ENCODE measurements at places on chromosomes 4 and X.

- DNase-seq, result no peak
Measured at GRCh38 chr4:17490575-17491059, 21.3 kb downstream of the QDPR start.

GRCh38 chrX:96824166-96824565 lies 59.5 kb upstream of the RPA4 start:
- DNase-seq, result no peak

DNA sequence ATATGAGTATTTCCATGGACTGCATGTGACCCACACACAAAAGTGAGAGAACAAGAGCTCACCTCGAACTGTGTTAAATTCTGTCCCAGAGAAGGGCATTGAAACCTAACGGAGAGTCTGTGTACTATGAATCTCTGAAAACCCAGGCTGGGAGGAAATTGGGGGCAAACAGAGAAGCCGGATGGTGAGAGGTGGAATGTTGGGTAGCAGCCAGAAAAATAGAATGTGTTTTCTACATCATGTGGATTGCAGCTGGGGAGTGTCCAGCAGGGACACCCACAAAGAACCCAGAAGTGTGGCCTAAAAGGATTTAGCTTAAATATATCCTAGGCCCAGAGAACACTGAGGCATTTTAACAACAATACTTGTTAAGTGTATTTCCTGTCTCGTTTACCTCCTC lies 38.6 kb downstream of the MND1 start:
- DNase-seq, result no peak

- DNase-seq, result no peak
Measured at GRCh38 chr4:33850371-33850902, 2393.9 kb downstream of the ARAP2 start.

- no peak for DNase-seq
Measured at GRCh38 chr4:176422511-176422910, 102.7 kb downstream of the SPCS3 start.

- no peak for DNase-seq
Measured at GRCh38 chr4:82666970-82667665, 105.3 kb upstream of the TMEM150C start.

GRCh38 chr4:27087306-27088045 lies 226.8 kb downstream of the STIM2 start:
- no peak for DNase-seq

- no peak for DNase-seq
Measured at GRCh38 chr4:113223001-113223400, 173.5 kb downstream of the ANK2 start.

- DNase-seq, result no peak
Measured at GRCh38 chr4:54572152-54572542, 85.6 kb upstream of the KIT start.

- no peak for DNase-seq
Measured at GRCh38 chr4:124486423-124486822, 226.1 kb downstream of the ANKRD50 start.

DNA sequence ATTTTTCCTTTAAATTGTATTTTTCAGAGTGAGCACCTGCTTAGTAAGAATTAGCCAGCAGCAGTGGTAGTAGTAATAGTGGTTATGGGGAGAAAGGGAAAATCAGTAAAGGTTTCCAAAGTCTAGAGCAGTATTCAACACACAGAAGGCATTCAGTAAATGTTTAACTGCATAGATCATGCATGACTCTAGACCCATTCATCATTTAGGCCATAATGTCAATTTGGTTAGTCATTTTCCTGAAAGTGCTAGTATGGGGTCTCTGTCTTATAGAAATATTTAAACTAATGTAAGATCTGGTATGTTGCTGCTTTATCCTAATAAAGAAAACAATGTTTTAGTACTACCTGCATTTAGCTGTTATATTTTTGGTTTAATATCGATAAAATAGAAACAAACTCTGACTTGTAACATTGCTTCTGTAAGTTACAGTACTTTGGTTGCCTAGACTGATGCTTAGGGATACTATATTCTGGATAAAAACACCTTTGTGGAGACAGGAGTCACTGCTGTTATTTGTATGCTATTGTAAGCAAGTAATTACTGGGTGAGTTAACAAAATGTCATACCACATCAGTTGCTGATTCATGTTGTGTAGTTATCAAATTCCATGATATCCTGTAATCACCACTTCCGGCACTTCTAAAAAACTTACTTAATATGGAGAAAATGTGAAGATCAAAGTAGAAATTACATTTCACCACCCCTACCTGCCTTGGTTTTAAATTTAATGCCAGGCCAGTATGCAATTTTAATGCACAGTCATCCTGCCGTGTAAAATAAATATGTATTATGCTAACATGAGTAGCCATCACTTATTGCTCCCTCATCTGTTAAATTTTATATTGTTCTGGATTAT lies 115.8 kb upstream of the BMPR1B start:
- DNase-seq, result peak; percentile 45

DNA sequence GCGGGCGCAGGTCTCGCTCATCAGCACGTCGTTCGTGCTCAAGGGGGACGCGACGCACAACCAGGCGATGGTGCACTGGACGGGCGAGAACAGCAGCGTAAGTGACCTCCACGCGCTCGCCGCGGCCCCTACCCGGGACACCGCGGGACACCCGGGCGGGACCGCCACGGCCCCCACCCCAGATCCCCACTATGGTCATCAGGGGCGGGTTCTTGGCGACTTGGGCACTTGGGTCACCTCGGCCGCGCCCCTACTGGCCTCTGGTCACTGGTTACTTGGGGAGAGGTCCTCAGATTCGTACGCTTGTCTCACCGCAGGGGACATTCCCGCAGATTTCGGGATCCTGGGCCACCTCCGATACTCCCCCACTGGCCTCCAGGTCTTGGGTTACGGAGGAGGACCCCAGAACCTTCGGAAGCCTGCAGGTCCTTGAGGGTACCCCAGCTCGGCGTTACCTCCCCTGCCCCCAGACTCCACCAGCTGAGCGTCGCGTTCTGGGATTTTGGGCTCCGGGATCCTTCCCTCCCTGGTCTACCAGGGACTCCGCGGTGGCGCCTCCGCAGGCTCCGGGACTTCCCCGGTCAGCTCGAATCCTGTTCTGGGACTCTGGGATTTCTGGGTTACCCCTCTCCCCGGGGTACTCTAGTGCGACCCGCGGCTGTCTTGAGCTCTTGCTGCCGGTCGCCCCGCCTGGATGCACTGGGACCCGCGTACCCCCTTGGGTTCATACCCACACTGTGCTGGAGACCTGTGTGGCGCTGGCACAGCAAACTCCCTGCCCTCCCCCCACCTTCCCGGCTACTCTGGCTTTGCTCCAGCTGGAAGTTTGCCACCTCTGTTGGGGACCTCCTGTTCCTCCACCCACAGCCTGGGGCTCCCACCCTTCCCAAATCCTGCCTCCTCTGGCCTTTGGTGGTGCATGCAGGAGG lies 956 bp downstream of the SORCS2 start:
- peak; percentile 52 for DNase-seq

- DNase-seq, result no peak
Measured at GRCh38 chr4:573122-573892, 2.8 kb downstream of the TMEM271 start.

GRCh38 chr4:184851886-184852285 lies 26.1 kb upstream of the ACSL1 start:
- DNase-seq, result no peak

DNA sequence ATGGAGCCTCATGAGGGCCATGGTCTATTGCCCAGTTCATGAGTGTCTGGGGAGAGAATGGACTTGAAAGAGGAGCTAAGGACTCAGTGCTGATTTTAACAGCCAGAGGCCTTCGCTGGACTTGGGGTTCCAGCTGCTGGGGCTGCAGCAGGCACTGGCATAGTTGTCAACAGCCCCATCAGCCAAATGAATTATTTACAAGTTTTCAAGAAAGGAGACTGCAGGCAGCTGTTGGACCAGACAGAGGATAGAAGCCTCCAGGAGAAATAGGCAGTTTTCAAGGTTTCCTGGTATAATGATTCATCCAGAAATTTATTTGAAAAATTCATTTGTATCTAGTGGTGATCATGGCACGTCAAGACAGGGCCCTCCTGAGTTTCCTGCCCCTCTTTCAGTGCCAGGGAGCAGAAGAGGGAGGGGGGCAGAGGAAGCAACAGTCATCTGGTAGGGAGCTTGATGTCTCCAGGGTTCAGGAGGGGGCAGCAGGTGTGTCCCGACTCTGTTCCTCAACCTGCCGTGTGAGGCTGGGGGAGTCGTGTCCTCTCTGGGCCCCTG lies 63.1 kb upstream of the GPR78 start:
- DNase-seq, result peak; percentile 25

DNA sequence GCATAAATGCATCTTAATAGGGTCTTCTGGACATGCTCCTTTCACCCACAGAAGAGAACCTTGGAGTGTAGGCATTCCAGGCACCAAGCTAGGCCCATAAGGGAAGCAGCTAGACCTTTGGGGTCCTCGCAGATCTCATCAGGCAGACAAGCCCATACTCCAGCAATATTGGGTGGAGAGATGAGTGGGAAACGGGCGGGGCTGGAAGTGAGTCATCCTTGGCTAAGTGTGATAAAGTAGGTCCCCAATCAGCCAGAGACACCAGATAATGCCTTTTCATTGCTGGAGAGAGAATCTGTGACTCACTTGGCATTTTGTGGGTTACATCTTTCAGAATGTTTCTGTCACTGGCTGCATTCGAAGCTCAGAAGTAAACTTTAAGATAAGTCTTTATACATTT lies 133.3 kb upstream of the MBNL3 start:
- peak; percentile 25 for DNase-seq

- DNase-seq, result no peak
Measured at GRCh38 chr4:173499658-173500535, 30.1 kb downstream of the HAND2 start.

DNA sequence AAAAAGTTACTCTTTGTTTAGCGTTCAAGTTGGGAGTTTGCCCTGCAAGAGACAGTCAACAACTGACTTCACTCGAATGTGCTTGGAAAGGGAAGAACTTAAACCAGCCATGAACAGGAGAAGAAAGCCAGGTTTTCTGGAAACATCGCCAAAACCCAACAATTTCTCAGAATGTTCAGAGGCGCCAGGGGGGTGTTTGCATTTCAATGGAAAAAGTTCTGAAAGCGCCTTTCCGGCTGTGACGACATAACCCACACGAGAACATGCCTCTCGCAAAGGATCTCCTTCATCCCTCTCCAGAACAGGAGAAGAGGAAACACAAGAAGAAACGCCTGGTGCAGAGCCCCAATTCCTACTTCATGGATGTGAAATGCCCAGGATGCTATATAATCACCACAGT lies 78.1 kb upstream of the ADGRA3 start:
- DNase-seq, result no peak

DNA sequence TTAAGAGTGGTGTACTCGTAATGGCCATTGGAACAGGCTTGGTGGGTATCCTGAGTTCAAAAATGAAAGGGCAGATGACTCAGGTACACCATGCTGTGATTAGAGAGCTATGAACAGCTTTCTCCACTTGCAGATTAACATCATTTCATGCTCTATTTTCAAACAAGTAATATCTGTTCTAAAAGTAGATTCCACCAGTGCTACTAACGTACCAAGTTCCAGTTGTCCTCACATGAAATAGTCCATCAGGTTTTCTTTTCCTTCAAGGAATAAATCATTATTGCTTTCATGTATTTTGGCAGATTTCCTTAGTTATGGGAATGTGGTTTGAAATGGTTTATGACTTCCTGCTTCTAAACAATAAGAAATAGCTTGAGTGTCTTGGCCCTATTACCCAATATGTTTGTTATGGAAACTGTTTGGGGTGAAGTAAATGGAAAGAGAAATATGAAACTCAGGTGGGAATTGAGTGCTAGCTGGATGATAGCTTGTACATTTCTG lies 49.9 kb downstream of the PCDH7 start:
- DNase-seq, result peak; percentile 80

GRCh38 chrX:119579414-119579813 lies 5.1 kb downstream of the UBE2A start:
- DNase-seq, result no peak

- peak; percentile 55 for DNase-seq
Measured at GRCh38 chr4:141432000-141432712, 204.2 kb upstream of the IL15 start.

GRCh38 chr4:25481648-25482047 lies 104.6 kb downstream of the ANAPC4 start:
- no peak for DNase-seq

DNA sequence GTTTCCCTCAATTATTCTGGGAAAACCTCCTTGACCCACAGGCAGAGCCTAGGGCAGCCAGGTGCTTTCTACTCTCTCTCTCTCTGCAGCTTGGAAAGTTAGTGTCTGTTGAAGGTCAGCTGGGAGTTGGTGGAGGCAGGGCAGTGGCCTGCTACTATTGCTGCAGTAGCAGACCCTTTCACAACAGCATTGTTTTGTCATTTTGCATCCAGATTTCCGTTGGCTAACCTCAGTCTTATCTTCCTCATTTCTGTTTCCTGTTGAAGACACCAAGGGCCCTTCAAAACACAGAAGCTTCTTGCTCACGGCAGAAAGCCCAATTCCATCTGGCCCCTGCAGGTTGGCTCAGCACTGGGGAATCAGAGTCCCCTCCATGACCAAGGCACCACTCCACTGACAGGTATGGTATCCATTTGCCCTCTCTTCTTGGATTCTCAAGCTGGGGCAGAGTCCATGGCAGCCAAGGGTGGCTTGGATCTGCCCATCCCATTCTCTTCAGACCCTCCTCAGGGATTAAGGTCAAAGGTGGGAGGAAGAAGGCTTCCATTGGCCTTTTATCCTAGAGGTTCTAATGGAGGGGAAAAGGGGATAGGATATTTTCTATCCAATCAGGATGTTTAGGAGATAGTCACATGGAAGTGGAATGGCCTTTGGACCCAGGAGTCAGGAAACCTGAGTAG lies 24.6 kb downstream of the VSIG4 start:
- no peak for DNase-seq

- peak; percentile 44 for DNase-seq
Measured at GRCh38 chrX:130772105-130772775, 130.8 kb downstream of the ENOX2 start.

GRCh38 chr4:169616846-169617245 lies 3.5 kb upstream of the CLCN3 start:
- no peak for DNase-seq

GRCh38 chr4:186627226-186627865 lies 72.0 kb upstream of the MTNR1A start:
- DNase-seq, result peak; percentile 10

- DNase-seq, result no peak
Measured at GRCh38 chr4:141926406-141926805, 290.0 kb downstream of the IL15 start.

DNA sequence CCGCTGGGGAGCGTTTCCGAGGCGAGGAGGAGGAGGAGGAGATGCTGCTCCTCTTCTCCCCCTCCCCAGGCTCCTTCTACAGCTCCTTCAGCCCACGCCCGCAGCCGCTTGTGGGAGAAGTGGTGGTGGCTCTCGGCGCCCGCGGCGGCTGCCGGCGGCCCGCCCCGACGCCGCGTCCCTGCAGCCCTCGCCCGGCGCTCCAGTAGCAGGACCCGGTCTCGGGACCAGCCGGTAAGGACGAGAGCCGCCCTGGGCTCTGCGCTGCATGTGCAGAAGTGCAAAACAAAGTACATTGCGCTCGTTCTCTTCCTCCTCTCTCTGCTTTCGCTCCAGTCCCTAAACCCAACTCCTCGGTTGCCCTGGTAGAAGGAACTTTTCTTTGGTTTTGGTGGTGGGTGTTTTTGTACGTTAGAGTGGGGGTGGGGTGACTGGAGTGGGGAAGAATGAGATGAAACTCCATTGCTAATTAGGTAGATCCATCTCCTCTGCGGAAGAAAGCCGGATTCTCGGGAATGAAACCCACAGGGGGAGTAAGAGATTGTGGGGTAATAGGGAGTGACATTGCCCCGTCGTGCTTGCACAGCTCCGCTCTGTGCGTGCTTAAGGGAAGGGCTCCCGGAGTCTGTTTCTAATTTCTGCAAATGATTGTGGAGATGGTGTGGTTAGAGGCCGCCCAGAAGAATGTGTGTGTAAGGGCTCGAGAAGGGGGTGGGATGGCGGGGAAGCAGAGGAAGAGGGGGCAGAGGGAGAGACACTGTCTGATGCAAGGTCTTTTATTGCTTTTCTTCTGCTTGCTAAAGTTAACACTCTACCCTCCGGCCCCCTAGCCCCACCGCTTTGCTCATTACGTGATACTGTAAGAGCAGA lies 677 bp downstream of the PTPN13 start:
- DNase-seq, result peak; percentile 97

All from adipocyte (in vitro differentiated cells).